Inflammatory macrophage treated with lipopolysaccharide for 4 hours (primary cell): ENCODE measurements at places on chromosomes 12 and 14.

GRCh38 chr12:88993651-88994050, 358.6 kb downstream of the DUSP6 start:
- DNase-seq = peak; percentile 61

DNA sequence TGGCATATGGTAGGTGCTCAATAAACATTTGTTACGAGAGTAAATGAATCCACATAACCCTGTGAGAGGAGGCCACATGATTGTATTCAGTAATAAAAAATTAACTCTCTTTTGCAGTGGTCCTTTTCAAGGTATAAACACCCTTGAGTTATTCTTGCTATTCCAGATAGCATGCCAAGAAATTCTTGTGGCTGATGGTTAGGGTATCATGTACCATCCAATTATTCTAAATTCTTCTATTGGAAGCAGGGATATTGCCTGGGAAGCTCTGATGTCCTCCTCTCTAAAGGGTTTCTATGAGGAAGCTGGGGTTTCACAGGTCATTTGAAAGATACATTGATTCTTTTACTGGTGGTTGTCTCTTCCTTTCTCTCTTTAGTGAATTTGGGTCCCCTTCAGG, 10.1 kb downstream of the AKAP6 start:
- DNase-seq = no peak

DNA sequence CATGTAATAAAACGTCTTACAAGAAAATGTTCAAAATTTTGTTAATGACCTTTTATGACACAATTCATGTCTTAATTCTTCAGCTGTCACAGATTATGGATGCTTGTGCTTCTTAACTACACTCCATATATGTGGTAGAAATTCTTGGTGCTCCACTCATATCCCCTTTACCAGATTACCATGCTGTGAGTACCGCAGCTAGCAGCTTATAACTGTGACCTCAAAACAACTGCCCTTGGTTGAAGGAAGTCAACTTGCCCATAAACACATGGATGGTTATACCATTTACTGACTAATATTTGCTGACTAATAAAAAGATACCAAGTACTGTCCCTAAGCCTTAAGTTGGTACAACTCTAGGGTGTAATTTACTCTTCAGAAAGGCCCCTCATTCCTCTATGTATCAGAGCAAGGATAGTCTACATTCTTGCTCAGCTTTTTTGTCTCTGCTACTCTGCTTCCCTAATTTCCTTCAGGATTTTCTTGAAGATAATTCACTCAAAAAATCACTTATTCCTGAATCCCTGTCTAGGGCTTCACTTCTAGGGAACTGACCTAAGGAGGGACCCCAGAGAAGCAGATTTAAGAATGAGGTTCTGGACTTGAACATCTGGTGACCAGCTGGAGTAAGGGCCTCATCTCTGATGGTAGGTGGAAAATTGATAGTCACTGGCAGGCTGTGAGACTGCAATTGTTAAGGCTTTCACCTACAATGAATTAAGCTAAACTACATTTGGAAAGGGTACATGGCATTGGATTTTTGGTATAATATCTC, 152.3 kb downstream of the SLC6A15 start:
- DNase-seq = no peak

DNA sequence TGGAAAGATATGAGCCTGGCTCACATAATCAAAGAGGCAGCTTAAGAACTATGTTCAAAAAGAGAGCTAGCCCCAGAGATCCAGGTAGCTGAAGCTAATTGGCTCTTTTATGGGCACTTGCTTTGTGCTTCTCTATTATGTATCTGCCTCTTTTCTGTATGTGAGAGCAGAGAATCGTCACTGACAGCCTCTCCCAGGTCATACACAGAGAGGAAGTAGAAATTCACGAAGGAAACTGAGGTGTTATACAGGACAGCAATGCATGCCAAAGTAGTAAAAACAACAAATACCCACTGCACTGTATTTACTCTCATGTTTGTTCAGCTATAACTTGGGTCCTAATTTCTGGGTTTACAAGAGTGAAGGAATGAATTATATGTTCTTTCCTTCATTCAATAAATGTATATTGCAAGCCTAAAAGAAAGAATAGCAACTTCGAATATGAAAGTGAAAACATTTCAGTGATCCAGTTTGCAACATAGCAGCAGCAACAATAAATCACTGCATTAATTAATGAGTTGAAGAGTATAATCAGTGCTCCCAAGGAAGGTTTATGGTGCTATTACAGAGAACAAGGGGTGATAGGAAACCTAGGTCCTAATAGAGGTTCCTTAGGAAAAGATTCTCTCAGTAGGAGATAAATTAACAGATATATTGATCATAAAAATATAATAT, 47.1 kb upstream of the ATXN7L3B start:
- DNase-seq = no peak

- DNase-seq = no peak
Observed at GRCh38 chr14:28875934-28876571, 109.5 kb downstream of the FOXG1 start.

DNA sequence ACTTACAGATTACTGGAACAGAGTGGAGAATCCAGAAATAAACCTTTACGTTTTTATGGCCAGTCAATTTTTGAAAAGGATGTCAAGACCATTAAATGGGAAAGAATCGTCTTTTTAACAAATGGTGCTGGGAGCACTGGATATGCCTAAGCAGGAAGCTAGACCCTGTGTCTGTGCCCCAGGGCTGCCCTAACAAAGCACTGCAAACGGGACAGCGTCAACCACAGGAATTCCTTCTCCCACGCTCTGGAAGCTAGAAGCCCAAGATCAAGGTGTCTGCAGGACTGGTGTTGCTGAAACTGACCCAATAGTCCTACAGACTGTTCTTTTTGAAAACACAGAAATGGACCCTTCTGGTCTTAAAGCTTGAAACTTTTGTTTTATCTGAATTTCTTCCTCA, 9.3 kb upstream of the TMEM121 start:
- DNase-seq = no peak
